ENCODE measurements at places on chromosomes 7 and 10. TPM values are rescaled to one million over a fixed set of nuclear protein-coding genes. Genes with fewer than 3 reads are reported as not detected.

- peaks cover 12% of the 10 kb centered on the region for H3K4me1 ChIP-seq
- H3K36me3 ChIP-seq: peaks cover 2% of the 10 kb centered on the region
- no peak for DNase-seq
- H3K27ac ChIP-seq: no peak overlapping the region
Observed at GRCh38 chr10:93058139-93058538, 2.5 kb upstream of the CYP26C1 start.

- peaks cover 63% of the 10 kb centered on the region for H3K4me1 ChIP-seq
- H3K4me3 ChIP-seq: no peak overlapping the region
- DNase-seq: peak; percentile 66
- H3K27me3 ChIP-seq: no peaks in the 10 kb centered on the region
- H3K36me3 ChIP-seq: peaks cover 49% of the 10 kb centered on the region
- peak overlapping the region; percentile 87 for H3K27ac ChIP-seq
Observed at GRCh38 chr10:80159166-80159873, 26.8 kb downstream of the PLAC9 start.

DNA sequence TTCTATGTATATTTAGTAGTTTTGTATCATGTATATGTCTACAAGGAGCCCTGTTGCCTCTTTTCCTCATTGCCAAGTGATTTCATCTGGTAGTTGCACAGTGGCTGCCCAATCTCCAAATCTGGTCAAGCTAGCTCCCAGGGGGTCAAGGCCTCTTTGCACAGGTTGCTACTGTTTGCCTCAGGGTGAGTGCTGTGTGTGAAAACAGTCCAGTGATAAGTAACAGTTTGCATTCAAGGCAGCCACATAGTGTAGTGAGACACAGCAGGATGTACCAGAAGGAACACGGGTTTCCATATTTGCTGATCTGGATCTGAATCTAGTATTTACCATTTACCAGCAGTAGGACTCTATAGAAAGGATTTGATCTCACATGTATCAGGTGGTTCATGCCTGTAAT is 13.3 kb upstream of the EPC1 start:
- no peak overlapping the region for H3K4me3 ChIP-seq
- H3K4me1 ChIP-seq: peaks cover 13% of the 10 kb centered on the region
- H3K36me3 ChIP-seq: peaks cover 8% of the 10 kb centered on the region
- H3K27me3 ChIP-seq: no peaks in the 10 kb centered on the region
- no peak for DNase-seq

GRCh38 chr10:21728618-21729017 is 194.6 kb downstream of the MLLT10 start:
- no peak overlapping the region for H3K4me3 ChIP-seq
- H3K27me3 ChIP-seq: no peaks in the 10 kb centered on the region
- no peak overlapping the region for H3K27ac ChIP-seq
- peaks cover 56% of the 10 kb centered on the region for H3K4me1 ChIP-seq

DNA sequence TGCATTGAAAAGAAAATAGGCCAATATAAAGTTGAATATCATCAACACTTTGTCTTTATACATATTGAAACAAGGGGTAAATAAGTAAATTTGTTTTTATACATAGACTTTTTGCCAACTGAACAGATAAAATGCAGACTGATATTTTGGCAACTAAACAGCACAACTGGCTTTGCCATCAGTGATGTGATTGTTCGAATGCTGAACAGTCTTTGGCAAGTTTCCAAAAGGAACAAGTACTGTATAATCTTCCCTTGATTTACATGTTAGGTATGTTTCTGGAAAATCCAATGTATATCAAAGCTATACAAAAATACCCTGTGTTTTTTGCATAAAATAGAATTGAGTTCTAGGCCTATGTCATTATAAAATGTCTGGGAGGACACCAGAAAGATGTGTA is 18.2 kb upstream of the ANKRD1 start:
- H3K4me1 ChIP-seq: peaks cover 54% of the 10 kb centered on the region
- DNase-seq: no peak
- no peak overlapping the region for H3K27ac ChIP-seq
- no peak overlapping the region for H3K4me3 ChIP-seq
- no peaks in the 10 kb centered on the region for H3K27me3 ChIP-seq
- no peaks in the 10 kb centered on the region for H3K36me3 ChIP-seq

GRCh38 chr10:76025124-76025477 is 593.7 kb downstream of the LRMDA start:
- no peak overlapping the region for H3K27ac ChIP-seq
- H3K4me3 ChIP-seq: no peak overlapping the region
- no peaks in the 10 kb centered on the region for H3K4me1 ChIP-seq
- H3K27me3 ChIP-seq: peaks cover 2% of the 10 kb centered on the region

GRCh38 chr10:132311338-132311939 is 3.7 kb upstream of the STK32C start:
- H3K4me1 ChIP-seq: peaks cover 7% of the 10 kb centered on the region
- H3K4me3 ChIP-seq: no peak overlapping the region
- no peaks in the 10 kb centered on the region for H3K27me3 ChIP-seq

- DNase-seq: no peak
- H3K4me3 ChIP-seq: no peak overlapping the region
Observed at GRCh38 chr10:127303105-127303504, 106.7 kb upstream of the INSYN2A start.

DNA sequence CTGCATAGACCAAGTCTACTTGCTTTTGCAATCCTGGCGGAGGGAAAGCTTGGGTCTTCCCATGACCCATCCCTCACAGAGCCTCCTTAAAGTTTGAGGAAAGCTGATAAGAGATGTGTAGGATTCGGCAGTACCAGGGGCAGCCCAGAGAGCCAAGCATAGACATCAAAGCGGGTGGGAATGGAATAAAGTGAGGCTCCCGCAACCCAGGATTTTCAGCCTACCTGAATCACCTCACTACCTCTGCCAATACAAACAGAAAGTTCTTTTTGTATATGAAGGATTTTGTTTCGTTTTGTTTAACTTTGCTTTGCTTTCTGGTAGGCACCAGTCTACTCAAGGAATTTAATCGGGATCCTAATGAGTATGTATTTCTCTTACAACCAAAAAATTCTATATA is 451.7 kb downstream of the PLXNA4 start:
- DNase-seq: no peak
- H3K27me3 ChIP-seq: no peaks in the 10 kb centered on the region
- no peak overlapping the region for H3K4me3 ChIP-seq
- H3K4me1 ChIP-seq: no peaks in the 10 kb centered on the region
- H3K27ac ChIP-seq: no peak overlapping the region

- no peak overlapping the region for H3K4me3 ChIP-seq
- H3K27me3 ChIP-seq: peaks cover 17% of the 10 kb centered on the region
- DNase-seq: no peak
- H3K36me3 ChIP-seq: no peaks in the 10 kb centered on the region
- H3K4me1 ChIP-seq: peaks cover 6% of the 10 kb centered on the region
Observed at GRCh38 chr7:69517985-69518704, 80.1 kb upstream of the AUTS2 start.

- H3K36me3 ChIP-seq: no peaks in the 10 kb centered on the region
- peaks cover 12% of the 10 kb centered on the region for H3K27me3 ChIP-seq
- no peak overlapping the region for H3K4me3 ChIP-seq
- no peak for DNase-seq
- H3K27ac ChIP-seq: no peak overlapping the region
- H3K4me1 ChIP-seq: no peaks in the 10 kb centered on the region
Observed at GRCh38 chr7:106962751-106963150, 81.8 kb upstream of the PRKAR2B start.

- no peak overlapping the region for H3K4me3 ChIP-seq
- H3K4me1 ChIP-seq: peaks cover 18% of the 10 kb centered on the region
- peaks cover 3% of the 10 kb centered on the region for H3K27me3 ChIP-seq
- no peak for DNase-seq
- H3K36me3 ChIP-seq: peaks cover 5% of the 10 kb centered on the region
Observed at GRCh38 chr10:124211921-124212320, 118.5 kb upstream of the CHST15 start.

DNA sequence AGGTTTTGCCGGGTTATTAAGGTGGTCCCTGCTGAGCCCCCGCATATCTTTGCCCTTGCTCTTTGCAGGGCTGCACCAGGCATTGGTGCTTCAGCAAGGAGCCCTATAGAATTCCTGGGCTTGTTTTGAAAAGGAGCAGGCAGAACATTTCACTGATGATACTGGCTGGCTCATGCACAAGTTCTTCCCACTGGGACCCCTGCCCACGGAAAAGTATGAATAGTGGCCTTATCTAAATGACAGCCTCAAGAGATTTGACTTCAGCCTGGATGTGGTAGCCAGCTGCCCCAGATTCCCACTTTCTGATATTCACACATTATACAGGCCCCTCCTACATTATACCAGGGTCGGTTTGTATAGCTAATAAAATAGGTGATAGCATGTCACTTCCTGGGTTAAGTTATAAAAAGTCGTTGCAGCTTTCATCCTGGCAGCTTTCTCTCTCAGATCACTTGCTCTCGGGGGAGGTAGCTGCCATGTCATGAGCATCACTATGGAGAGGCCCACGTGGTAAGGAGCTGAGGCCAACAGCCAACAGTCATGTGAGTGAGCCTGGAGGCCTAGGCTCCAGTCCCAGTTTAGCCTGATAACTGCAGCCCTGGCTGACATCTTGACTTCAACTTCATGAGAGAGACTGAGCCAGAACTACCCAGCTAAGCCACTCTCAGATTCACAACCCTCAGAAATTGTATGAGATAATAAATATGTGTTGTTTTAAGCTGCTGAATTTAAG is 16.8 kb upstream of the CRTAC1 start:
- H3K4me1 ChIP-seq: no peaks in the 10 kb centered on the region
- no peak overlapping the region for H3K27ac ChIP-seq
- H3K27me3 ChIP-seq: peaks cover 69% of the 10 kb centered on the region
- H3K36me3 ChIP-seq: no peaks in the 10 kb centered on the region

GRCh38 chr7:74443543-74444247 is 10.0 kb upstream of the GTF2IRD1 start:
- DNase-seq: no peak
- H3K36me3 ChIP-seq: no peaks in the 10 kb centered on the region
- H3K27me3 ChIP-seq: peaks cover 3% of the 10 kb centered on the region
- no peak overlapping the region for H3K27ac ChIP-seq

GRCh38 chr7:55179931-55180682 is 161.3 kb downstream of the EGFR start:
- H3K36me3 ChIP-seq: peaks cover 15% of the 10 kb centered on the region
- H3K27me3 ChIP-seq: no peaks in the 10 kb centered on the region
- no peak overlapping the region for H3K27ac ChIP-seq
- DNase-seq: no peak
- peaks cover 43% of the 10 kb centered on the region for H3K4me1 ChIP-seq

- H3K27ac ChIP-seq: no peak overlapping the region
- no peaks in the 10 kb centered on the region for H3K4me1 ChIP-seq
- no peaks in the 10 kb centered on the region for H3K36me3 ChIP-seq
- peak overlapping the region; percentile 73 for H3K4me3 ChIP-seq
Observed at GRCh38 chr10:132248455-132249225, 59.1 kb downstream of the STK32C start.

- H3K27me3 ChIP-seq: no peaks in the 10 kb centered on the region
- peak; percentile 90 for DNase-seq
- H3K4me3 ChIP-seq: peak within 1 kb of the TSS; percentile 80
- H3K36me3 ChIP-seq: peaks cover 6% of the 10 kb centered on the region
- peak within 1 kb of the TSS; percentile 79 for H3K27ac ChIP-seq
- peaks cover 18% of the 10 kb centered on the region for H3K4me1 ChIP-seq
Observed at GRCh38 chr7:141551094-141551781, at the start of gene AGK. Gene AGK, plus strand, starts transcription at chr7:141551410. Its CDS starts 4,057 bp downstream, at chr7:141555467.

- H3K4me1 ChIP-seq: peaks cover 46% of the 10 kb centered on the region
- no peak for DNase-seq
- no peaks in the 10 kb centered on the region for H3K27me3 ChIP-seq
- H3K36me3 ChIP-seq: no peaks in the 10 kb centered on the region
Observed at GRCh38 chr10:77430530-77430929, 207.1 kb downstream of the KCNMA1 start.

DNA sequence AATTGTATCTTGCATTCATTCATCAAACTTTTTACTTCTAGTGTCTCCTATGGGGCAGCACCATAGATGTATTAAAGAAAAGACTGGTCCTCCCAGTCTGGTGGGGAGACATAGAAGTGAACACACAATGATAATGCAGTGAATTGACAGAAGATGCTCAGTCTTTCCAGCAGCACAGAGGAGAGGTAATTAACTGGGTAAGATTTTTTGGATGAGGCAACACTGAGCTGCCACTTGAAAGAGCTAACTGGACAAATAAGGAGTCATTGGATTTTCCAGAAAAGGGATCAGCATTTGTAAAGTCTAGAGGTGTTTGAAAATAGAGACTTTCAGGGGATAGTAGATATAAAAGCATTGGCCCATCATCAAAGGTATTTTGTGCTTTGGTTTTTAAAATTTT is 7.2 kb upstream of the ITPRIP start:
- no peak overlapping the region for H3K4me3 ChIP-seq
- no peaks in the 10 kb centered on the region for H3K36me3 ChIP-seq
- H3K27me3 ChIP-seq: no peaks in the 10 kb centered on the region
- H3K27ac ChIP-seq: no peak overlapping the region
- H3K4me1 ChIP-seq: peaks cover 3% of the 10 kb centered on the region

LAMB1 gene
- 405 TPM for total RNA-seq

ZNF365 gene
- 5.2 TPM for total RNA-seq

INSIG1 gene
- total RNA-seq: 33.7 TPM

PRLHR gene
- total RNA-seq: not detected

TSPAN12 gene
- total RNA-seq: 6.8 TPM

TDRD1 gene
- total RNA-seq: not detected

Data from chondrocyte (in vitro differentiated cells).